ENCODE measurements at places on chromosomes 3 and 15.

DNA sequence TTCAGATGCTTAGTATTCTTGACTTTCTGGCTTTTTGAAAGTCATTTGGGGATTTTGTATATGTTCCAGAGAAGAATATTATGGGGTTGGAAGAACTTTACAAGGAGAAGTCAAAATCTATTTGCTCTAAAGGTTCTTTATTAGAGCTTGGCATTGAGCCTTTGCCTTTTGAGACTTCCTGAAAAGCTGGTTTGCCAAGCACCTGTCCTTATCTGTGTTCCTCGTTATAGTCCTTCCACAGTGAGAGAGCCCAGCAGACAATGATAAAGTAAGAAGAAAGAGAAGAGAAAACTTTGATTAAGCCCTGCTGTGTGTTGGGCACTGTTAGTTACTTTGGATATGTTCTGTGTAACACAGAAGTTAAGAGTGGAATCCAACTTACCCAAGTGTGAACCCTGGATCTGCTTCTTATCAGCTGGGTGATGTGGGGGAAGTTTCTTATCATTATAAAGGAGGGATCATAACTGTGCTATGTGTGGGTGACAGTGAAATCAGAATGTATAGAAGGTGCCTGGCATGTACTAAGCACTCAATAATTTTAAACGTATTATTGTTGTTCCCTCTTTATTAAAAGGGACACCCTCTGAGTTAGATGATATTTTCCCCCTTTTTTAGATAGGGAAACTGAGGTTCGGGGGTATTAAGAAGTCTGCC, 44.3 kb upstream of the POLR2M start:
- DNase-seq: no peak

DNA sequence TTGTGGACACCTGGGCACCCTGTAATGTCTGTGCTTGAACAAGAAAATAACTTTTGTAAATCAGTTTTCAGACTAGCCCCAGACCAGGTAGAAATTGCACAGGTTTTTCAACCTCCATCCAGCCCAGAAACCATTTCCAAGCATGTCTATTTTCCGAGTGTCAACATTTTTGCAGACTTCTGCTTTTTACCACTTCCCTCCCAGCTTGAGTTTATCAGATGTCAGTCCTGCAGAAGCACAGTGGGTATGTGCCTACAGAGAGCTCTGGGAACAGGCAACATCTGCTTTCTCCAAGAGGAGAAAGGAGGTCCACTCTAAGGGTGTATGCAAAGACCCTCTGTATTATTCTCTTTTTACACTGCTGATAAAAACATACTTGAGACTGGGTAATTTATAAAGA, 83.9 kb downstream of the LRRK1 start:
- no peak for DNase-seq

- DNase-seq: no peak
Measured at GRCh38 chr3:39318301-39318700, 11.2 kb upstream of the CCR8 start.

DNA sequence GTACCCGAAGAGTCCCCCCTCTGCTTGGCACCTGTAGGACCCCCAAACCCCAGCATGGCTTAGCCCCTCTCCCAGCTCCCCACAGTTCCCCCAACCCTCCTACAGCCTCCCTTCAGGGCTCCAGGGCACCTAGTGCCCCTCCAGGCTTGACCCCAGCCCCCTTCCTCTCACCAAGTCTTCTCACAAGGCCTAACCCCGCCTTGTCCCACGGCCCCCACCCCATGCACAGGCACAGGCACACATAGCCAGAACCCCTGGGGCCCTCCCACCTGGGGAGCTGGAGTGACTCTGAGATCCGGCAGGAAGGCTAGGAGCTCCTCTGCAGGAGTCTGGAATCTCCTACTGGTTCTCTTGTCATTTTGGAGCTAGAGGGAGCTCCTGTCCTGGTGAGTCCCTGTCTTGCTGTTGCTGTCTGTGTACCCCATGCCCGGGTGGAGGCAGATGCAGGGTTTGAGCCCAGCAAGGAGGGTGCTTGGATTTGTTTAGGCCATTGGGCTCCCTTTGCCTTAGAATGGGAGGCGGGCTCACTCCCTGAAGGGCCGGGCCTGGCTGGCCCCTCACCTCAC, 39.6 kb downstream of the KLF13 start:
- no peak for DNase-seq

DNA sequence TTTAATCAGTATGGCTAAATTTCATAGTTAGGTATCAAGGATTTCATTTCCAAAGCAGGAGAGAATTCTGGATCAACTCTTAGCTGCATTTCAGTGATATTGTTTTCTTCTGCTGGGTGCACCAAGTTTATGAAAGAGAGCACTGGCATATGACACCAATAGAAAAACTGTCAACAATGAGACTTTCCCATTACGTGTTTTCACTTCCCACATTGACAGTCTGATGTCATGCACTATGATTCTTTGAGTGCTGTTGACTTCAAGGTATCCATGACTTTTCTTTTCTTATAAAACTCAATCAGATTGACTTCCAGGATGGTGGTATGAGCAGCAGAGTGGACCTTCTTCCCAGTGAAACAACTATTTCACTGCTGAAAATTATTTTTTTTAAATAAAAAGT, 476.1 kb downstream of the EDEM1 start:
- no peak for DNase-seq

Data from T-cell (primary cell).